ENCODE measurements at places on chromosomes 2 and 18.
A peak's percentile ranks its signal among the peaks of the same experiment; 100 is the strongest.

GRCh38 chr2:237296756-237297155 lies 117.2 kb downstream of the COL6A3 start:
- no peak for DNase-seq

DNA sequence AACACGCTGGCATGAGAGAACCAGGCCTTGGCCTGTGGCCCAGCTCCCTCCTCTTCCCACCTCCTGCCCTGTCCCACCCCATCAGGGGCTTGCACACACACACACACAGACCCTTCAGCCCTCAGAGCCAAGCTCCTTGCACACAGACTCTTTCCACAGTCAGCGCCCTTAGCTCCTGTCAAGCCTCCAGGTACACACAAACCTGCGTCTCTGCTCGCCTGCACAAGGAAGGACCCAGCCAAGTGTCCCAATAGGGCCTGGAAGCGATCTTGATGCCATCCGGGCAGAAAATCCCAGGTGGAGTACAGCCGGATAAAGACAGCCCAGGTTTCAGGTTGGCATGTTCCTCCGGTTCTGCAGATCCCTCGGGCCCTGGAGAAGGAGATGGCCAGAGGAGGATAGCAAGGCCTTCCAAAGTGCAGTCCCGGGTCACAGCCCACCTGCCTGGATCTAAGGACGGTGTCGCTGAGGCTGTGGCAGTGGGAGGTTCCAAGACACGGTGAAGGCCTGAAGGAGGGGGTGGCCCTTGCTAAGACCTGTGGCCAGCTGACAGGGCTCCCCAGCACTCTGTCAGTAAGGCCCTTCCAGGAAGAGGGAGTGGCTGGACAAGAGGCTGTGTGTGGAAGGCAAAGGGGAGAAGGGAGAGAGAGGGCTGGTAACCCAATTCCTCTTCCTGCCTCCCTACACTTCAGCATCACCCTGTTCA lies 18.5 kb upstream of the STEAP3 start:
- no peak for DNase-seq

- no peak for DNase-seq
Measured at GRCh38 chr2:225328192-225328591, 71.3 kb upstream of the NYAP2 start.

DNA sequence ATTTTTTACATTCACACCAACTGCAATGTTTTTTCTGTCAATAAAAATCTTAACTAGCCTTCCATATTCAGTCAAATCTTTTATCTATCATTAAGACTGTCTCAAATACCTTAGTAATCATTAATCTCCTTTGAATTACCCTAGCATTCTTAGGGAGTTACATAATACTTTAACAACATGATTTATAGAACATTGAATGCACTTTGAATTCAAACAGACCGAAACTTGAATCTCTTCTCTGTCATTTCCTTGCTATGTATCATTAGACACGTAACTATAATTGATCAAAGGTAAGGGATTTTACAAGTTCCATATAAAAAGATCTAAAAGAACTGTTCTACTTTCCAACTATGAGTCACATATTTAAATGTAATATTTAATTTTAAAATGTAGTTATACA lies 330.9 kb downstream of the RIT2 start:
- no peak for DNase-seq

DNA sequence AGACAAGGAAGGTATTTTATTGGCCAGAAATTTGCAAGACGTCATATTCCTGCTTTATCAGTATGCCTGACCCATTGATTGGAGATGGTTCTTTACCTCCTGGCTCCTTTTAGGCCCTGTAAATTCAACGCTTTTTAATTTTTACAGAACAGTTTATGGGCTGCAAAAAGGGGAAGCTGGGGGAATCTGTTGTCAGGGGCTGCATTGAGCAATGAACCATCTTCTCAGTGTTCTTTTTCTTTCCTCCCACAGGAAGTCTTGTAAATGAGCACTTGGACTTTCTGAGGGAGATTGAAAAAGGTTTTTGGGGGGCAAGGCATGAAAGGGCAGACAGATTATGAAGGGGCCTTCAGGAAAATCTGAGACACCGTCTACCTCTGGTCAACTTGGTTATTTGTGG lies 503.6 kb upstream of the TNP1 start:
- no peak for DNase-seq

DNA sequence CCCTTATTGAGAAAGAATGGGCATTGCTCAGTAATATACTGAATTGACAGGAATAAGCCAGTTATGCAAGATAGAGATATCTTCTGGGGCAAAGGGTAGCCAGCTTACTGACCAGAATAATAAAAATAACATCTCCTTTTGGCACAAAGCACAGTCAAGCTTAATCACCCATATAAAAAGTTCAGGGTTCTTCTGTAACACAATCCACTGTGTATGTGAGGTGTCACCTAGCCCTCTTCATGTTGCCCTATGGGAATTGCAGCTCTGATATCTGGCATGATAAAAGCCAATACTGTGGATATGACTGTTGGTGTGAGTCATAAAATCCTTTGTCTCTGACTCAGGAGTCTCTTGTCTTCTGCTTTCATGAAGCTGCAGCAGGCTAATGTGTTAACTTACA lies 90.8 kb downstream of the DSEL start:
- DNase-seq = no peak

DNA sequence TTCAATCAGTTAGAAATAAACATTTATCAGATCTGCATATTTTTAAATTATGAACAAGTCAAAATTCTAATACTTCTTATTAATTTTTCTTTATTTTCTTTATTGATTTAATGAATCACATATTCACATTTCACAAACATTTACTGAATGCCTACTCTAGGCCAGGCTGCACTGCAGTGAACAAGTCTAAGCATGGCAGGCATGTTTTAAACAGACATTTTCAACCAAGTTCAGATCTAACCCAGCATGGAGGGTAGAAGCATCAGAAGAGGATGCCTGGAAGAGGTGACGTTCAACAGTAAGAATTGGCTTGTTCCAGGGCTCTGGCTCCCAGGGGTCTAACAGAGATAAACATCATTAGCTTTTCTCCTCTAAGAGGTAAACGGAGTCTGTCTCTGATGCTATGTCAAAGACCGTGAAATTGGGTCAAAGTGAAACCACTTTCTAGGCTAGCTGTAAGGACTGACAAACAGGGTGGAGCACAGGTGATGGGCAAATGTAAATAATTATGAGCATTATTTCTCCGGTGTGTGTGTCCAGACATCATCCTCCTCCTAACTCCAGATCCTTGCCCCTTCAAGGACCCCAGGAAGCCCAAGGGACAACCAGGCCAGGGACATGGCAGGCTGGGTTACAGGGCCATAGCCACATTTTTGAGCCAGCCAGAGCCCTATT lies 50.6 kb downstream of the UNC50 start:
- DNase-seq = no peak

GRCh38 chr2:56713978-56714377 lies 530.2 kb downstream of the CCDC85A start:
- DNase-seq = no peak

GRCh38 chr2:152355409-152355831 lies 20.4 kb downstream of the FMNL2 start:
- no peak for DNase-seq

DNA sequence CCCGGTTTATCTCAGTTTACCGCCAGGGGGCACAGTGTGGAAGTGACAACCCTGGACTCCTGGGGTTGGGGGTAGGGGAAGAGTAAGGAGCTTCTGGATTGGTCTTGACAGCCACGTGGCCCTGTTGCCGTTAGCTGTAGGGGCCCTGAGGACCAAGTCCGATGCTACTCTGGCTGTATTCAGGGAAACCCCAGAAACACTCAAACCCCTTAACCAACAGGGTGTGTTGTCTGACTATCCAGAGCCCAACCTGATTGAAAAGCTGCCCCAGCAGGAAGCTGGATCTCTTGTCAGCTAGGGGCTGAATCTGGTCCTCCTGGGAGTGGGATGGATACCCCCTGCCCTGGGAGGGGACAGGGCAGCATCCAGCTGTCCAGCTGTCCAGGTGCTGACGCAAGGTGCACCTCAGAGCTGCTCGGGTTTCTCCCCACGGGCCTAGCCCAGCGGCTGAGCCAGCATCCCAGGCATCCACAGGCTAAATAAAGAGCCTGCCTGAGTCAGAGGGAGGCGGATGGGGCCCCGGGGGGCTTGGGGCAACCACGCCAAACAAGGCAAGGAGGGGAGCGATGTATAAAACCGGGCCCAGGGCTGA lies 3.1 kb upstream of the GMPPA start:
- DNase-seq = peak; percentile 23

- DNase-seq = no peak
Measured at GRCh38 chr2:18149660-18150246, 271.3 kb downstream of the KCNS3 start.

DNA sequence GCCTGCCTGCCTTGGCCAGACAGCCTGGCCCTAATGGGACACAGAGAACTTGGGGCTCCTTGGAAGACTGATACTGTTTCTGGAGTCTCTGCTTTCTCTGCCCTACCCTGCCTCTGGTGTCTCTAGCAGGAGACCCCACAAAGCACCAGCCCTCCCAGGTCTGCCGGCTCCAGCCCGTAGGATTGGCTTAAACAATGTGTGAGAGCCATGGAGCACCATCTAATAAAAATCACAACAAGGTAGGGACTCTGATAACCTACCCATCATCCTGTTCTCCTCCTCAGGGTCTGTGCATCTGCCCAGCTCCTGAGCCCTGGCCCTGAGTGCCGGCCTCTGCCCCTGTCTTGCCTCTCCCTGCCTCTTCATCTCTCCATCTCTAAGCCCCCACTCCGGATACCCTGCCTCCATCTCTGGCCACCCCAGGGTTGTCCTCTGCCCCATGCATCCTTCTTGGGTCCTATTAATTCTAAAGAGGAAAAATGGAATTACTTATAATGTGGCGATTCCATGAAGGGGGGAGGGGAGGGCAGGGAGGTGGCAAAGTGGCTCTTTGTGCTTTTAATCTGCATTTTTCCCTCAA lies 1.2 kb upstream of the ECEL1 start:
- no peak for DNase-seq

GRCh38 chr2:86336675-86337243 lies 667 bp downstream of the REEP1 start:
- DNase-seq = no peak

GRCh38 chr2:120571015-120571728 lies 164.5 kb upstream of the GLI2 start:
- no peak for DNase-seq

DNA sequence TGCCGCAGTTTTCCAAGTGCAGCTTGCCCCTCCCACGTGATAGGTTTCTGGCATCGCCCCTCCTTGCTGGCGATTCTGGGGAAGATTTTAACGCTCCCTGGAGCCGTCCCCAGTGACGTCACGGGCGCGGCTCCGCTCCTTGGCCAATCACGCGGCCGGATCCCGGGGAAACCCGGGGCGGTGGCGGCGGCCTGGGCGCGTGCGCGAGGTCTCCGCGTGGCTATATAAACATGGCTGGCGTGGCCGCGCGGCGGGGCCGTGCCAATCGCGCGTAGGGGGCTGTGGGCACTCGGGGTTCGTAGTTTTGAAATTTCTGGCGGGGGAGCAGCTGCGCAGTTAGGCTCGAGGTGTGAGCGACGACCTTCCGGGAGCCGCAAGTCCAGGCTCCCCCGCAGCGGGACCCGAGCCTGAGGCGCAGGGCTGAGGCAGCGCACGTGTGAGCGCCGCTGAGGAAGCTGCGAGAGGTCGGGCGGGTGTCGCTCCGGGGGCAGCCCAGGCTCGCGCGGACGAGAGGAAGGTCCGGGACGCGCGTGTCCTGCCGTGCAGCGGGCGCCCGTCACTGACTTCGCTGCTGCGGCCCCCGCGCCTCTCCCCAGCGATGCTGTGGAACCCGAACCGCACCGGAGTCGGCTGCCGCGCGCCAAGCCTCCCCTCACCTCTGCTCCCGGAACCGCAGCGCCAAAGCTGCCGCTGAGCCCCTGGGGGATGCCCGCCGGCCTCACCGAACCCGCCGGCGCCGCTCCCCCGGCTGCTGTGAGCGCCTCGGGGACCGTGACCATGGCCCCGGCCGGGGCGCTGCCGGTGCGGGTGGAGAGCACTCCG lies at the start of gene TAF4B:
TAF4B (plus strand) TSS at position 217 of the 822 bp plus-strand sequence; CDS start at position 706, 489 bp downstream.
- DNase-seq = peak; percentile 80

DNA sequence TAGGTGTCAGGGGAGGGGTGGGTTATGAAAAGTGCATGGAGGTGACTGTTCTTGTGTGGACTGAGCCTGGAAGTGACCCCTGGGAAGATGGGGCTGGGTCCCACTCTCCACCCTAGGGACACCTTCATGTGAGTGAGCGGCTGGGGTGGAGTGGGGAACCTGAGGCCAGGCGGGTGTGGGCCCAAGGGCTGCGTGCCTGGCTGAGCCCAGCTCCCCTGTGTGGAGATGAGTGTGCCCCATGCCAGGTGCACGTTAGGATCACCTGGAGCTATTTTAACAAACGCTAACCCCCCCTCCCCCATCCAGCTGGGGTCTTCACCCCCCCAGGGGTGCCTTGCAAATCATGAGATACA lies 26.5 kb downstream of the ZAP70 start:
- DNase-seq = no peak

- DNase-seq = no peak
Measured at GRCh38 chr18:77899972-77900754, 650.5 kb downstream of the GALR1 start.

- no peak for DNase-seq
Measured at GRCh38 chr2:149218497-149218896, 111.9 kb upstream of the LYPD6 start.

GRCh38 chr18:48007955-48008701 lies 77.7 kb upstream of the SMAD2 start:
- no peak for DNase-seq

- DNase-seq = no peak
Measured at GRCh38 chr2:152537081-152537651, 180.1 kb downstream of the PRPF40A start.

GRCh38 chr2:36670881-36671595 lies 25.5 kb upstream of the VIT start:
- DNase-seq = no peak

DNA sequence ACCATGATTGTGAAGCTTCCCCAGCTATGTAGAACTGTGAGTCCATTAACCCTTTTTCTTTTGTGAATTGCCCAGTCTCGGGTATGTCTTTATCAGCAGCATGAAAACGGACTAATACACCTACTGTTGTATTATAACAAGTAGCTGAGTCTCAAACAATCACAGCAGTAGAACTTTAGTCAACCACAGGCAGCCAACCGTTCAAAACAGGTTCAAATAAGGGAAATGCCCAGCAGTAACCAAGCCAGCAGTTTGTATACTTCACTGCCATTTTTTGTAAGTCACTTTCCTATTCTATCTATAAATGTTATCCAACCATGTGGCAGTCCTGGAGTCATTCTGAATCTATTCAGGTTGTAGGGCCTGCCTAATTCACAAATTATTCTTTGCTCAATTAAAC lies 1560.6 kb upstream of the SLC39A10 start:
- no peak for DNase-seq

DNA sequence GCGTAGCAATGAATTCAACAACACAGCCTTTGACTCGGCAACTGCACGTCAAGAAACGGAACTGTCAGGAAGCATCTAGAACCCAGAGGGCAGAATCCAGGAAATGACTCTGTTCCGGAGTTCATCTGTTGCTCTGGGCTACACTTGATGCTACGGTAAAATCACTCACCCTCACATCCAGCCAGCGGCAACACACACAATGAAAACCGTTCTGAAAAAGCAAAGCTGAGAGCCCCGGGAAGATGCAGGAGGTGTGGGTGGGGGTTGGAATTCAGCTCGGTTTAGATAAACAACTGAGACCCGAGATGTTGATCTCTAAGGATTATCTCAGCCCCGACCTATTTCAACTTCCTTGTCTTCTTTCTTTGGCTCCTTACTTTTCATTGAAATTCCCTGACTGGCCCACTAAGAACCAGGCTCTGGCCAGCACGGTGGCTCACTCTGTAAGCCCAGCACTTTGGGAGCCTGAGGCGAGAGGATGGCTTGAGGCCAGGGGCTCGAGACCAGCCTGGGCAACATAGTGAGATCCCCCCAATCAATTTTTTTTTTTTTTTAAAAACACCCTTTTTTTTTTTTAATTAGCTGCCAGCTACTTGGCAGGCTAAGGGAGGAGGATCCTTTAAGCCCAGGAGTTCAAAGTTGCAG lies 13.3 kb upstream of the RAB17 start:
- peak; percentile 26 for DNase-seq

GRCh38 chr2:14677039-14677438 lies 44.5 kb downstream of the LRATD1 start:
- DNase-seq = no peak

All from activated CD4-positive, CD25-positive, alpha-beta regulatory T cell treated with anti-CD3 and anti-CD28 coated beads, Interleukin-2, amount 50 U/mL, for 16 hours (primary cell).